ENCODE measurements at places on chromosomes 1 and 21.

DNA sequence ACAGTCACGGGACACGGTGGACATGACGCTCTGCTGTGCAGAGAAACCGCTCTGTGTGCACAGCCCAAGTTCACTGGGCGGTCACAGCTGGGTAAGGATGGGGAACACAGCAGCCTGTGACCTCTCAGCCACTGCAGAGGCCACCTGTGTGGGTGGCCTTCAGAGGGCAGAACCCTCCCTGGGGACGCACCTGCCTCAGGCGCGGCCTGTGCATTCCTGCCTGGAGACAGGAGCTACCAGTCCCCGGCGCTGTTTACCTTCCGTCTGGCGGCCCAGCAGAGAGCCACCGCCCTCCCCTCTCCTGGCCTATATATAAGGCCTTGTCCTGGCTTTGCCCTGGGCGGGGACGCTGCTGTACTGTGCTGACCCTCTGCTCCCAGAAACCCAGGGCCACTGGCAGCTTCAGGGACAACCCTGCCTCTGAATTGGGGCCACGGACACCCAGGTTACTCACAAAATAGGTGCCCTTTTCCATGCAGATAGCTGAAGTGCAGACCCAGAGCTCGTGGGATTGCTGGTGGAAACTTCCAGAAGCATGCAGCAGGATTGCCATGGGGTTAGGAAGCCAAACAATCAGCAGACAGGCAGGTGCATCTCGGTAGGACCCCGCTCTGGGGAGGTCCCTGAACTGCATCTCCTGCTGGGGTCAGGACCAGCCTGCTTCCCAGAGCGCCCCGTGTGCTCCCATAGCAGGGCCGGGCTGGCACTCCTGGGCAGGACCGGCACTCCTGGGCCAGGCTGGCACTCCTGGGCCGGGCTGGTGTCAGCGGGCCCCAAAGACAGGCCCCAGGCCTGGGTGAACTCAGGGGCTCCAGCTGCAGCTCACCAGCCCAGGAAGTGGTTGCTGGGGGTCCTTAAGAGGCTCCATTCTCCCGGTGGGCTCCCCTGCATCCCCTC is 83.6 kb downstream of the SIK1 start:
- DNase-seq = no peak

GRCh38 chr1:2226525-2227345 is 1.4 kb upstream of the SKI start:
- DNase-seq = no peak

- DNase-seq = no peak
Observed at GRCh38 chr1:218330043-218330623, 15.0 kb upstream of the TGFB2 start.

GRCh38 chr1:182596934-182597333 is 7.3 kb downstream of the RGS16 start:
- DNase-seq = no peak

DNA sequence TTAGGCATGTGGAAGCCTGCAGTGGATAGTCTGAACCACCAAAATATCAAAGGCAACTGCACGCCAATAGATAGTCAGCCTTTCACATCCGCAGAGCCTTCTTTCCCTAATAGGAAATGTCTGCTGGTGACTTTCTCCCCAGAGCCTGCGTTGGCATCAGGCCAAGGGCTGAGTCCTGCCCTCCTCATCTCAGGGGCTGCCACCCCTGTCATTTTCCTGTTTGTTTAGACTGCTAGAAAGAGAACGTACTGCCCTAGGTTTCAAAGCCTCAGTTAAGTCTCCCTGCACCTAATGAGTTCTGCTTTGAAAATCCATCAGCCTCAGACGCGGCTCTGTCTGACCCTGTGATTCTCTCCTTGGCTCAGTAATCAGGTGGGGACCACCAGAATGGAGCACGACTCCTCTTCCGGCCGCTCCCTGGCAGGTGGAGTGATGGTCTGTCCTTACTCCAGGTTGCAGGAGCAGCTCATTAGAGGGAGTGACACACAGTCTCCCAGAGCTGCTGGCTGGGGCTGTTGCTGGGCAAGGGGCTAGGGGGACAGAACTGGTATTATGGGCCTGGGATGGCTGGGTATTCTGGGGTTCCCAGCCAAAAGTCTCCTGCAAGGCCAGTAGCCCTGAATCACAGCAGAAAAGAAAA is 27.3 kb downstream of the STUM start:
- no peak for DNase-seq

DNA sequence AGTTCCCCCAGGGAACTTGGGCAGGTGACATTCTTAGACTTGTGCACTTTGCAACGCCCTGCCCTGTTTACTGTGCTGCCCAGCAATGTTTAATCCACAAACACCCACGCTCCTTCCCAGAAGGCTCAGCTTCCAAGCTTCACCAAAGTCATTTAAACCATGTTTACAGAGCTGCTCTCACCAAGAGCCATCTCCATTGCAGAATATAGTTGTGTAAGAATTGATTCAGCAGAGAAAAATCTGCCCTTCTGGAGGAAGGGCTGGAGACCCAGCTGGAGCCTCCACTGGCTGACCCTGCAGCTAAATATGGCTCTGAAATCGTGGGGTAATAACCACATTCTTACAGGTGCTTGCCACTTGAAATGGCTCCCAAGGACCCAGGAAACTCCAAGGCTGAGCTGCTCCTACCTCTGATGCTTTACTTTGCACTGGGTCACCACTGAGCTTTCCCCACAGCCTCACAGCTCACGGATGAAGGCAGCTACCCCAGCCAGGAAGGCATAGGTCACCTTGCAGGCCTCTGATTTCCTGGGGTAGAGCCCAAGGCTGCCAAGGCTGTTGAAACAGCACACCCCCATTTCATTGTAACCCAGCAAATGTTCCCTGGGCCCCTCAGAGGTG is 8.7 kb downstream of the CAPN2 start:
- no peak for DNase-seq

DNA sequence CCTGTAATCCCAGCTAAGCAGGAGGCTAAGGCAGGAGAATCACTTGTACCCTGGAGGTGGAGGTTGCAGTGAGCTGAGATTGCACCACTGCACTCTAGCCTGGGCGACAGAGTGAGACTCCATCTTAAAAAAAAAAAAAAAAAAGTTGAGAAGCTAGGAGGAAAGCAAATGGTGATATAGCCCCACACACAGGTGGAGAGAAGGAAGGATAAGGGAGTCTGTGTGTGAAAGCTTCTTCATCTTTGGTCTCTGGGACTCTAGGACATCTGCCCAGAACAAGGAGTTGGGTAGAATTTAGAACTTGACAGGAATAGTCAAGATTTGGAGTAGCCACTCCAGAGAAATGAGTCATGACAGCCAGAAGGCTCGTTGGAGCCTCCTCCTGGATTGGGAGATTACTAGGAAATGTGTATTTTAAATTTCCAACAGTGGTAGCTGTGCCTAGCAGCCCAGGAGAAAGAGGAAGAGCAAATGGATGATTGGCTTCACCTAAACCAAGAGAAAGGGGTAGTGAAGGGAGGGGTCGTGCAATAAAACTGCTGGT is 19.9 kb downstream of the NPL start:
- DNase-seq = no peak

GRCh38 chr1:41361495-41362356 is 492 bp downstream of the FOXO6 start:
- no peak for DNase-seq

DNA sequence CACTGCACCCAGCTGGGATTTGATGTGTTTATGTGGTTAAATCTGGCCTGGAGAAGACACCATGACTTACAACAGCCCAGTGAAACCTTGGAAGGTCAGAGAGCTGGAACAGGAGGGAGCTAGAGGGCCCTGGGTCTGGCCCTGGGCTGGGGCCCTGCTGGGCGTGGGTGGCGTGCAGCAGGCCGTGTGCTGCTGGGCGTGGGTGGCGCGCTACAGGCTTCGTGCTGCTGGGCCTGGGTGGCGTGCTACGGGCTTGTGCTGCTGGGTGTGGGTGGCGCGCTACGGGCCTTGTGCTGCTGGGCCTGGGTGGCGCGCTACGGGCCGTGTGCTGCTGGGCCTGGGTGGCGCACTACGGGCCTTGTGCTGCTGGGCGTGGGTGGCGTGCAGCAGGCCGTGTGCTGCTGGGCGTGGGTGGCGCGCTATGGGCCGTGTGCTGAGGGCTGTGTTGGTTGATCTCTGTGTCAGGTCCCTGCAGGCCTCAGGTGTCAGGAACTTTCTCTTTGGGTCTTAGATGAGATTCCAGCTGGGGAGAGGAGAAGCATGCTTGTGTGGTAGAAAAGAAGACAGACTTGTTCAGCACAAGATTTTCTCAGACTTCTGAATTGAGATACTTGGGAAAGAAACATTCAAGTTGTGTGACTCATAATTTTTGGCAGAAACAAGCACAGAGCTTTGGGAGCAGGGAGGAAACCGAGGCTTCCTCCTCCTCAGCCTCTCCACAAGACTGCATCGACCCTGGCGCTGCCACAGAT is 66.0 kb downstream of the COL18A1 start:
- DNase-seq = no peak

- DNase-seq = no peak
Observed at GRCh38 chr1:2914702-2915101, 106.6 kb upstream of the ACTRT2 start.

GRCh38 chr1:82858031-82858430 is 1057.3 kb downstream of the ADGRL2 start:
- DNase-seq = no peak

GRCh38 chr1:1183833-1184775 is 10.4 kb downstream of the TTLL10 start:
- no peak for DNase-seq

DNA sequence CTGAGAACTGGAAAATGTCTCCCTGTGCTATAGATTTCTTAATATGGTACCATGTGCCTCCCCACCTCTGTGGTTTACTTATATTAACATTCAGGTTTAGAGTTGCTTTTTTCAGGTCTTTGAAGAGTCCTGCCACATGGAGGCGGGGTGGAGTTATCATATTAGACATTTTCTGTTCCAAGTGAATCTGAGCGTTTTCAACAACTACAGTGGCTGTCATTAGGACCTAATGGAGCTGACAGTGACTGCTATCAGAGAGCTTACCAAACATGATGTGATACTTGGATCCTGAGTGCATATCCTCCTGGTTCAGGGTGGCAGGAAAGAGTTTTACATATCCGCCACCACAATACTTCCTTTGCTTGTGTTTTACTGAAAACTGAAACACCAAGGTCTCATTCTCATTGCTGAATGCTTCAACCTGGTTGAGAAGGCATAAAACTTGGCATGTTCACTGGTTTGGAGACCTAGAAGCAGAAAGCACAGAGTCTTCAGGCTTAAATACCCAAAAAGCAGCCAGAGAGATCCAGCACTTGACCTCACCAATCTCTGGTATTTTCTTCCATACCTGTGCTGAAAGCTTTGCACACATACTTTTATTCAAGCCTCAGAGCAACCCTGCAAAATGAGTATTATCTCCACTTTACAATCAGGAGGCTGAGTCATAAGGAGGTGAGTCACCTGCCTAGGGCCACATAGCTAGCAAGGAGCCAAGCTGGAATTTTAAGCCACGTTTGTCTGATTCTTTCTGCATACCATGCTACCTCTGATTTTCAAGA is 47.4 kb upstream of the OSBPL9 start:
- no peak for DNase-seq

GRCh38 chr1:125087691-125088090 is 3902.9 kb downstream of the SRGAP2C start:
- no peak for DNase-seq

DNA sequence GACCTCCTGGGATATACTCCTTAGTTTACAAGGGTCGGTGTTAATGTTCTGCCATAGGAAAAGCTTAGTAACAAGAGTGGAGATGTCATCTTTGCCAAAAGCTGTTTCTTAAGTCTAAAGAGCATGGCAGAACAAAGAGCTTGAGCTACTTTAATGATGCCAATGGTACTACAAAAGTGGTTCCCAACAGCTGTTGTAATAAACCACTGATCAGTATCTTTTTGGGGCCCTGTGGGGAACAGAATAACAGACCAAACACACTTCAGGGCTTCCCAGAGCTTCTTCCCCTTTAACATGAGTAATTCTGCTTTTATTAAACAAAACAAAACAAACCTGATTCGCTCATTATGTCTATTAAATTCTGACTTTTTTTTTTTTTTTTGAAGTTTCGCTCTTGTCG is 116.3 kb downstream of the NCAM2 start:
- DNase-seq = no peak

GRCh38 chr1:40302475-40302874 is 14.6 kb downstream of the COL9A2 start:
- DNase-seq = no peak

DNA sequence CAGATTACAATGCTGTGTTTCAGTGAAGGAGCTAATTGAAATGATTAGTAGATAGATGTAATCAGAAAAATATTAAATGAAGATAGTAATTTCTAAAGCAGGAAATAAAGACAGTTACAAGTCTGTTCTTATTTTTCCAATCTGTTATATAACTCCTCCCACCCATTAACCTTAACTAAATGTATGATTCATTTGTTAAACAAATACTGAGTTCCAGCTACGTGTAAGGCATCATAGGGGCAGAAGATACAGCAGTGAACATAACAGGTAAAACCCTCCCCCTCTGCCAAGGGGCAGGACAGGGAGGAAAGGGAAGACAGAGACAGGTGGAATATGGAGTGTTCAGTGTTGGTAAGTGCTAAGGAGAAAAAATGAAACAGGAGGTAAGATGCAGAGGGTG is at the start of gene FAM177B:
Gene FAM177B (plus strand): TSS at position 231 of the 400 bp plus-strand sequence. CDS start 9,344 bp downstream, outside the sequence.
- DNase-seq = no peak

- no peak for DNase-seq
Observed at GRCh38 chr1:116291024-116291423, 82.0 kb upstream of the ATP1A1 start.

DNA sequence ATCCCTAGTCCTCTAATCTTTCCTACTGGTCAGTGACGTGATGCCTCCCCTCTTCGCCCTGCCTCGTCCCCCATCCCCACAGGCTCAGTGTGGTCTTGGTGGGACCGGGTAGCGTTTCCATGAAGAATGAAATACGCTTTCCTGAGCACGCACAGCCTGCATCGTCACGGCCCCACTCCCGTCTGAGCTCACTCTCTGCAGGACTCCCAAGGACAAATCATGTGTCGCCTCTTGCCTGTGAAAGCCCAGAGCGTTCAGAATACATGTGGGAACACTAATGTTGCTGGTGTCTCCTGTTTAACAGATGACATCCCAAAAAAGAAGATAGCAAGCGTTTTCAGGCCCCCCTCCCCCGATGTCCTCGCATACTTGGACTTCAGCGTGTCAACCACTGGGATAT is 49.2 kb downstream of the S100B start:
- no peak for DNase-seq

GRCh38 chr1:204623894-204624361 is 61.6 kb downstream of the LRRN2 start:
- DNase-seq = no peak

DNA sequence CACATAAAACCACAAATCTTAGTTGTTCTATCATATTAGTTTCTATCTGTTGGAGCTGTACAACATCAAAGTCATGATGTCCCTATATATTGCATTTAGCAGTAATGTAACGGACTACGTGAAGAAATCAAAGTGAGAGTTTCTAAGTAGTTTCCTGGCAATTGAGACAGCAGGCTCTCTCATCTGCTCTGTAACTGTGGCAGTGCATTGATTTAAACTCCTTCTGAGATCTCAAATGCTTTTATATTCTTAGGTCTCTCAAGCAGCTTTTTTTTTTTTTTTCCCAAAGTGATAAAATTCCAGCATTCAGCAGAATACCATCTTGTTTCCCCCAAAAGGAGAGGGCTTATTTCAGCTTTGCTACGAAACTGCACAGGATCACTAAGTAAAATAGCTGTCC is 480.1 kb downstream of the PTBP2 start:
- DNase-seq = no peak

GRCh38 chr1:109395602-109396512 is 1.9 kb downstream of the SORT1 start:
- no peak for DNase-seq
